ENCODE measurements at places on chromosomes 16 and 17.

- no peak for DNase-seq
Observed at GRCh38 chr17:62750631-62751051, 57.5 kb downstream of the MARCHF10 start.

- no peak for DNase-seq
Observed at GRCh38 chr16:33059206-33059605, 134.8 kb upstream of the TP53TG3C start.

DNA sequence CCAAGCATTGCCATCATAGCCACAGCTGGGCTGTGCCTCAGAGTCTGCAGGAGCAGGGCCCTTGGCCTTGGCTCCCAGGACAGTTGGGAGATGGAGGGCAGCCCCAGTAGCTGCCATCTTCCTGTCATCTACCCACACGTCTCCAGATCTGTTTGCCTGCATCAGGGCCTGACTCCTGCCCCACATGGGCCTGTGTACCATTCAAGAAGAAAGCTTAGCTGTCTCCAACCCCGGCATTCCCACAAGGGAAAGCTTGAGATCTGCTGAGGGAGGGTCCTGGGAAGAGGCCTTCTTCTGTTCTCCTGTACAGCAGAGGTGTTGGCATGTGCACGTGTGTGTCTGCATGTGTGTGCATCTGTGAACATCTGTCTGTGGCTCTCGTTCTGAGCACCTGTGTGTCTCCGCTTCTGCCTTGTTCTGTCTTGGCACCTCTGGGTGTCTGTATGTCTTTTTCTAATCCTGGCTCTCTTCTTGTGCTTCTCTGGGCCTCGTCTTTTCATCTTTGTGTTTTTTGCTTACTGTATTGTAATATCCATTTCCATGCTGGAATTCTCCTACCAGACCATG, 122.2 kb downstream of the MRM1 start:
- no peak for DNase-seq

DNA sequence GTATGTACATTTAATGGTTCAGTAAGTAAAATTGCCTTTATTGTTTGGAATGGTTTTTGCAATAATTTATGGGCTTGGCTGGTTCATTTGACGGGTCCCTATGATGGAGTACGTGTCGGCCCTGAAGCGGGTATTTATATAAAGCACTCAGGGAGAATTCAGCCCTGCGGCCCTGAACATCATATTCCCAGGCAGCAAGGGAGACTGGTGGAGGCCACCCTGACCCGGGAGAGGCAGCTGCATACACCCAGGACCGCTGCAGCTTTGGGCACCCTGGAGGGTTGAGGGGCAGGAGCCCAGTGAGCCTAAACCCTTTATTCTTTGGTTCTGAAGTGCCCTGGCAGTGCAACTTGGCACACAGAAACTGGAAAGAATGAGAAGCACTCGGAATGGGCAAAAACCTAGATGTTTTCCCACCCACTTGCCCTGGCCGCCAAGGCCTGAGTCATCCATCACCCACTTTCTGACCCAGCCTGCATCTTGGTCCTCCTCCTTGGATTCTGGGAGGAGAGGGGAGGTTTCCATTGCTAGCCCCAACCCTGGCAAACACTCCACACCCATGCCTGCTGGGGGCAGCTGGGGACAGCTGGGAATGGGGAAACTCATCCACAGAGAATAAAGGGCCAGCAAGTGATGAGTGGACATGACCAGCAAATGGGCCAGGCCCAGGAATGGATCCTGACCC, 162.2 kb upstream of the TNRC6C start:
- DNase-seq, result no peak

DNA sequence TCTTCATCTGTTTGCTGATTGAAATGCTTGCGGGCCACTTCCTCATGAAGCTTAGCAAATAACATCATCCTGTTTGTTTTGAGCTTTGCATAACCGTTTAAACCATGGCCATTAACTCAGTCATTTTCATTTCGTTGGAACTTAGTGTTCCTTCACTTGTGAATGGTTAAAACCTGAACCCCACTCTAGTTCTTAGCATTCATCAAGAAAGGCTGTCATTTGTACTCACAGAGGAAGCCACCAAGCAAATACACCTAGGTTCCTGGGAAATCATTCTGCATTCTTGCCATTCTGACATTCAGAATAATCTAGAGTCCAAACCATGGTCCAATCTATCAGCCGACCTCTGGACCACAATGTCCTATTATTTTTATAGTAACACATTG, 8.4 kb upstream of the TAT start:
- DNase-seq, result no peak

GRCh38 chr16:51392521-51393187, 241.6 kb upstream of the SALL1 start:
- DNase-seq, result no peak

GRCh38 chr17:47197821-47198220, 8.7 kb upstream of the CDC27 start:
- no peak for DNase-seq

- no peak for DNase-seq
Observed at GRCh38 chr17:39920218-39921210, 2.1 kb upstream of the GSDMB start.

- DNase-seq, result no peak
Observed at GRCh38 chr17:79866791-79867518, 27.7 kb upstream of the CBX4 start.

DNA sequence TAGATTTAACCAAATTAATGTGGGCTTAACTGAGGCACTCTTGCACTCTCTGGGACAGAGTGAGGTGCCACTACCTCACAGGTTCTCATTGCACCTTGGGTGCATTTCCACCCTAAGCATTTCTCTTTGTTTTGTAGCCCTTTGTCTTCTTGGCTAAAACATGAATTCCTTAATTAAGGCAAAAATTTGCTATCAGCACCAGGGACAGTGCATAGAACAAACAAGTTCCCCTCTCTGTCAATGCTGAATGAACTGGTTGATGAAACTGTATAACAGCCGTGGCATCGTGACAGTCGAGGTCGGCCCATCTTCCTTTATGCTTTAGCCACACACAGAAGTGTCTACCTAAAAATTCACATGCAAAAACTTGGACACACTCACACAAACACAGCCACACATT, 74.8 kb downstream of the HS3ST2 start:
- no peak for DNase-seq

- DNase-seq, result peak; percentile 75
Observed at GRCh38 chr17:48492401-48493298, 38.2 kb downstream of the HOXB1 start.

- no peak for DNase-seq
Observed at GRCh38 chr17:77212081-77212832, 71.5 kb downstream of the SEC14L1 start.

- DNase-seq, result no peak
Observed at GRCh38 chr16:65185241-65185778, 63.4 kb upstream of the CDH11 start.

DNA sequence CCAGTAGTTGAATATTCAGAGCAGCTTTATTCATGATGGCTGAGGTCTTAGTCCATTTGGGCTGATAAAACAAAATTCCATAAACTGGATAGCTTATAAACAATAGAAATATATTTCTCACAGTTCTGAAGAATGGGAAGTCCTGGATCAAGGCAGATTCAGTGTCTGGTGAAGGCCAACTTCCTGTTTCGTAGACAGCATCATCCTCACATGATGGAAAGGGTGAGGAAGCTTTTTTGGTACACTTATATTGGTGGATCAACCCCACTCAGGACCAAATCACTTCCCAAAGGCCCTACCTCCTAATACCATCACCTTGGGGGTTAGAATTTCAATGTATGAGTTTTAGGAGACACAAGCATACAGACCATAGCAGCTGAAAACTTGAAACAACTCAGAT, 224.2 kb downstream of the CYB561 start:
- no peak for DNase-seq

GRCh38 chr16:75647112-75647491, 363 bp downstream of the KARS1 start:
- no peak for DNase-seq

GRCh38 chr17:52181782-52182181, 23.3 kb upstream of the CA10 start:
- DNase-seq, result no peak

DNA sequence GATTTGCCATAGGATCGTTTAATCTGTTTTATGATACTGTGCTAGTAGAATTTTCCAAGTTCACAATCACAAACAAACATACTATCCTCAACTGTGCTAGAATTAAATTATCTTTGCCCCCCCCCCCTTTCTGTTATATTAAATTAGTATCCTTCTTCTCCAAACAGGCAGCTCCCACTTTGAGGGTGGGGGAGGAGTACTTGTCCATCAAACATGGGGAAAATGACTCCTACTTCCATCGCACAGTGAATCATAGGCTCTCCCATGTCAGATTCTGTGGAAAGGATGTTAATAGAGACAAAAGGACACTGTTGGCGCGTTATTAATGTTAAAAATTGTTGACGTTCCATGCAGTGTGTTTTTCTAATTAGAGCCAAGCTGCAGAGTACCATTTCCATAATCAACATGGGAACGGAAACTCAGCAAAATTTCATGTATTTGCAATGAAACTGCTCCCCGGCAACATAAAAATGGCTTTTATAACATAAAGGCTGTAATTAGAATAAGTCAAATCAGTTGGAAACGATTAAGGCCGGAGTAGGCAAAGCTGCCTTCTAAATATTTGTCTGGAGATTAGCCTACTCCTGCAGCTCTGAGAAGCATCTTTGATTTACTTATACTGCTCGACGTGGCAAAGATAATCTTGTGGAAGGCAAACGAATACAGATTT, 104.6 kb downstream of the RBFOX1 start:
- no peak for DNase-seq

DNA sequence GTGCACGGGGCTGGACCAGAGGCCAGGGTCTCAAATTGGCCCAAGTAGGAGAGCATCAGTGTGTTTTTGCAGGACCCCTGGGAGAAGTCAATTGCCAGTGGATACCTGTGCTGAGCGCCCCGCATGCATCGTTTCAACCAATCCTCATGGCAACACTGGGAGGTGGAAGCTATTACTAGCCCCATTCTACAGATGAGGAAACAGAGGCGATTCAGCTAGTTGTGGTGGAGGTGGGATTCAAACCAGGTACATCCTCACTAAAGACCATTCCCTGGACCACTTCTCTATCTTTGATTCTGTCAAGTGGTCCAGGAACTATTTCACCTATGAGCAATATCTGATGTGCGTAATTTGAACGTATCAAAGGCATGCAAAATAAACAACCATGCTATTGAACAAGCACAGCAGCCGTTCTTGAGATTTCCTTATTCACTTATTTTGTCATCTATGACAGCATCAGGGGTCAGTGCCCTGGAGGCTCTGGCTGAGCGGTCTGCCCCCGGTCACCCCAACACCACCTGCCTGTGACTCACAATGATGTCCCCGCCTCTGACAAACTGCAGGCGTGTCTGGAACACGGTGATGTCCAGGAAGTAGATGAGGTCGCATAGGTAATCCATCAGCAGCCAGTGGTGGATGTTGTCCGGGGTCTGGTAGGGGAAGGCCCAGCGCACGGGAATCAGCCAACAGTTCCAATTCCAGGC, 54.0 kb downstream of the CNGB1 start:
- no peak for DNase-seq

GRCh38 chr17:1201132-1201702, 21.4 kb upstream of the ABR start:
- no peak for DNase-seq

- no peak for DNase-seq
Observed at GRCh38 chr17:62746941-62747340, 61.2 kb downstream of the MARCHF10 start.

GRCh38 chr16:1565083-1565805, 31.8 kb downstream of the TMEM204 start:
- DNase-seq, result no peak

- DNase-seq, result no peak
Observed at GRCh38 chr16:4109250-4109736, 6.9 kb downstream of the ADCY9 start.

- no peak for DNase-seq
Observed at GRCh38 chr16:14131774-14132695, 60.9 kb downstream of the MRTFB start.

GRCh38 chr16:88452482-88453216, 431 bp upstream of the ZFPM1 start:
- peak; percentile 82 for DNase-seq

DNA sequence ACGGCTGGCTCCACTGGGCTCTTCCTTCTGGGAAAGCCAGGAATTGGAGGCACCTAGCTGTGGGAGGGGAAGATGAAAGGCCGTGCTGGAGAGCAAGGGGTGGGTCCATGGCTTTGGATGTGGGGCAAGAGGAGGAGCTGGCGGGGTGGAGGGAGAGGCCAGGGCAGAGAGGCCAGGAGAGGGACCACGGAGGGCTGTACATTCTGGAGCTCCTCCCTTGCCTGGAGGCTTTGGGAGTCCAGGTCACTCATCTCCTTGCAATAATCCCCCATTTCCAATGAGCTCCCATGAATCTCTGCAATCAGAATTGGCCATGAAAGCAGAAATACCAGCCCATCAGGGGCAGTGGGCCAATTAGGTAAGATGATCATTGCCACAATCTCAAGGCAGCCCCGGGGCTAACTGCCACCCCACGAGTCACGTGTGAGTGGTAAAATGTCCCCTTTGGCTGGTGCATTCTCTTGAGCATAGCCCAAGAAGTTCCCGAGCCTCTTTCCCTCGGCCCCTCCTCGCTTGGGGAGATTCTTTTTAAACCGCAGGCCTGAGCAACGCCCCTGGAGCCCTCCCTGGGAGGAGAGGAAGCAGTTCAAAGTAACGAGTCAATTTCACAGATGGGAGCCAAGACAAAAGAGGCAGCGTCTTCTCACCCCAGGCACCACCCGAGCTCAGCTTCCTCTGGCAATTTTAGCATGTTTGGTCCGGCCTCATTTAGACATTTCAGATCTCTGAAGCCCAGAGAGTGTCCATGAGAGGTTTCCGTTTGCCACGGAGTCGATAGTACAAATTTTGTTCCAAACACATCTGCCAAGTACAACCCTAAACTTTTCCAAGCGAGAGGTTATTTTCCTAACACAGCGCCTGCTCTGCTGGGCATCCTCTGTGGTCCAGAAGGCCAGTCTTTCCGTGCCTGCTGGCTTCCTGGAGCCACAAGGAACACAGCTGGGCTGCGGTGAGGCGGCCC, 13.4 kb downstream of the RTN4RL1 start:
- no peak for DNase-seq

- no peak for DNase-seq
Observed at GRCh38 chr17:68707031-68707430, 105.9 kb upstream of the FAM20A start.

- no peak for DNase-seq
Observed at GRCh38 chr16:66459878-66460277, 32.8 kb downstream of the BEAN1 start.

DNA sequence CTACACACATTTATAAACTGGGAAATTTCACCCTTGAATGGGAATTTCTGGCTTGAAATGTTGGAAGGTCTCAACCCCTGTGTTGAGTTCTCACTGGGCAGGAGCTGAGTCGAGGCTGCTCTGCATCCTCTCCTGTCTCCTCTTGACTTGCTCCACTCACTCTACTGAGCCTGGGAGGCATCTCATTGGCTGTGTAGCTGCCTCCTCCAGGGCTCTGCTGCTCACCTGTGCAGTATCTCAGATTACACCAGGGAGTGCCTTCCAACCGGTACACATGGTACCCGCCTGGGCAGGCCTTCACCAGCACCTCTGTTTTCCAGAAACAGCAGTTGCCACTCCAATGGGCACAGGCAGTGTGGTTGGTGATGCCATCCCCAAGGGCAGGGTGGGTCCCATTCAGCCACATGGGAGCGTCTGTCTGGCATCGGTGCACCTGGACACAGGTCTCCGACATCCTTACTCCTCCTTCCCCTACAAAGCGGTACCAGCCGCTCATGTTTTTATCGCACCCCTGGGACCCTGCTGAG, 3.7 kb downstream of the GP2 start:
- DNase-seq, result no peak

- no peak for DNase-seq
Observed at GRCh38 chr16:61858988-61859387, 177.2 kb downstream of the CDH8 start.

- DNase-seq, result no peak
Observed at GRCh38 chr17:81491761-81492160, 20.8 kb downstream of the ACTG1 start.

- no peak for DNase-seq
Observed at GRCh38 chr17:55959756-55960155, 193.5 kb upstream of the ANKFN1 start.

Data from left renal cortex interstitium (tissue), 4 donors.